ENCODE measurements at places on chromosomes 1 and 21. TPM values are rescaled to one million over a fixed set of nuclear protein-coding genes. Genes with fewer than 3 reads are reported as not detected.

DNA sequence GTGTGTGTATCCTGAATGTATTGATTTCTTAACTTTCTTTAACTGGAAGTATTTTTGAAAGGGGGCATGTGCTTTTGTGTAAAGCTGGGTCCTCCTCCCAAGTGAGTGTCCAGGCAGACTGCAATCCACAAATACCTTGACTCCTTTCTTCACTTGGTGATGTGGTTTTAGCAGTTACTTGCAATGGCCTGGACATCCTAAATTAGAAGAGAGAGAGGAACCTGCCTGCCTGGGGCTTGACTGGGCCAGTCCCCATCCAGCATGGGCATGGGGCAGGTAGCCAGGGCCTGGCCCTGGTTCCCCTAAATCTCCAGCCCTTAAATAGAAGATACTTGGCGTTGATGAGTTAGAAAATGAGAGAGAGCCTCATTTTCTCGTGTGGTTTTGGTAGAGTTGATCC is 159.7 kb downstream of the PGBD5 start:
- DNase-seq: no peak

- no peak for DNase-seq
Measured at GRCh38 chr1:1968767-1969504, 34.6 kb downstream of the CFAP74 start.

DNA sequence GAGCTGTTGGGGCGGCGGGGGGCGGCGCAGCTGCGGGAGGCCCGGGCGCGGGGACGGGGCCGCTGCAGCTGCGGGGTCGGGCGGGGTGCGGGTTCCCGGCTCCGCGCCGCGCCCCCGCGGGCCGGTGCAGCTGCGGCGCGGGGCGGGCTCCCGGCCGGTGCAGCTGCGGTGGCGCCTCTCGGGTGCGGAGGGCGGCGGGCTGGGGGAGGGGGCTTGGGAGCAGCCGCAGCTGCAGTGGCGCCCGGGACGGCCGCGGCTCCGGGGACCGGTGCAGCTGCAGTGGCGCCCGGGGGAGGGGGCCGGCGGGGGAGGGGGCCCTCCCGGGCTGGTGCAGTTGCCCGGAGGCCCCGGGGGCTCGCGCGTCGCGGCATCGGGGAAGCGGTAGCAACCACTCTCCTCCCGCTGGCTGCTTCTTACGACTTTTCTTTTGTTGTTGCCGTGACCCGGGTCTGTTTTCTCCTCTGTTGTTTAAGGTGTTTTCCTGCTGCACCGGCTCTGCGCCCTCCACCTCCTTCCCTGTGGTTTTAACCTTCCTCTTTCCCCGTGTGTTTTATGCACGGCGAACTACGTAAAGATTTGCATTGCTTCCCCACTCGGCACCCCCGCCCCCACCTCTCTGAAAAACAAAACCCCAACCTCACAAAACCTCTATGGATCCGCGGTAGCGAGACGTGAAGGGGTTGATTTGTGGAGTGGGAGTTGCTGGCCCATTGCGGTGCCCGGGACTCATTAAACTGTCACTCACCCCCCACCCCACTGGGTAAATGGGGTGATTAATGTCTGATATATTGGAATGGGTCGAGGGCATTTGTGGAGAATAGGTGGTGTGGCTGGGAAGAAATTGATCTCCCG is 1.7 kb upstream of the ZBTB18 start:
- peak; percentile 55 for DNase-seq

- DNase-seq: no peak
Measured at GRCh38 chr1:223482766-223483165, 89.6 kb downstream of the CCDC185 start.

DNA sequence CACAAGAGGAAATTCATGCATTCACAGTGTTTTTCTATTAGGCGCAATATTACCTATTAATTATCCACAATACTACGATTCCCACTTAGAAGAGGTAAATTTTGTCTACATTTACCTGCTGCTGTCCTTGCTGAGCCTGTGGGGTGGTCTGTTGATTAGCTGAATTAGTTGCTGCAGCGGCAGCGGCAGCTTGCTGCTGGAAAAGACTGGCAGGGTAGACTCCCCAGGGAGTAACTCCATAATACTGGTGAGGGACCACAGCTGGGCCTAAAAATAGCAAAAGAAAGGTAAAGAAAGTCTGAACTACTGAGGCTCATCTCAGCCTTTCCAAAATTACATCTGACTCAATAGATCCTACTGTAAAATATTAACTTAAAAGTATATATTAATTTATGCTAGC is 66.0 kb upstream of the SDC3 start:
- no peak for DNase-seq

GRCh38 chr21:17575076-17575475 is 37.6 kb downstream of the BTG3 start:
- DNase-seq: no peak

DNA sequence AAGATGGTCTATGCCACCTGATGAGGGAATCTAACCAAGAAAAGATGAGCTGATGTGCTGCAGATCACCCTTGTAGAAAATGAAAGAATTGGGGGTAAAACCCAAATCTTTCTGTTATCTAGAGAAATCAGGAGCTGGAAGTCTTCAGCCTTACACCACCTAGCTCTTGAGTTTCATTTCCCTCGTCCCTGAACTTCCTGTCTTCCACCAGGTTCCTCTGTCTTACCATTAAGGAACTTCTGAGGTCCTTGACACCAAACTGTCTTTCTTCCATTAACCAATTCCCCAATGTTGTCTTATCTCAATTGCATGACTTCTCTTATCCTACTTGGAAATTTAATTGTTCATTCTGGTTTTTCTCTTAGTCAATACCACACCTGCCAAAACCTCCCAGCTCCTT is 31.5 kb downstream of the LPAR3 start:
- no peak for DNase-seq

DNA sequence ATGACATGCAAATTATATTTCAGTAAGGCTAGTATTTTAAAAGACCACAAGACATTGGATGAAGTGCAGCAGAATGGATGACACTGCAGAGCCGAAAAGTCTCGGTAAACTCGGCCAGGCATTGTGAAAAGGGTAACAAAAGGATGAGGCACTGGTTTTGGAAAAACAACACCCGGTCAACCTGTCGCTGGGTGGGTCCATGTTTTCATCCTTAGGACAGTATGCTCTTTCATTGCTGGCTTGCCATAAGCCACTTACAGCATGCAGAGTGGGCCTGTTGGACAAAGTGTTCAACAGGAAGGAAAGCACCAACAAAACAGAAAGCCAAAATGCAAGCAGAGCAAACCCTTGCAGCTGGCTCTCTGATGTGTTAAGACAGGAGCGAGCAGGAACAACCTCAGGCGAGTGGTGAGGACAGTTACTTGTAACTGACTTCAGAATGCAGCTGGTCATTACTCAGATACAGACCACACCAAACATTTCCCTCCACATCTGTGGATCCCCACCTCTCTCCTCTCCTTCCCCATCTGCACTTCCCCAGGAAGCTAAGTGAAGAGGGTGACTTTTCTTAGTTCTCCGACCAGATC is 2.9 kb upstream of the RCAN1 start:
- DNase-seq: no peak

GRCh38 chr1:221725735-221726672 is 15.9 kb downstream of the DUSP10 start:
- no peak for DNase-seq

- no peak for DNase-seq
Measured at GRCh38 chr1:51285055-51285454, 45.3 kb downstream of the TTC39A start.

GRCh38 chr1:21584096-21584495 is 74.9 kb downstream of the ALPL start:
- DNase-seq: no peak

DNA sequence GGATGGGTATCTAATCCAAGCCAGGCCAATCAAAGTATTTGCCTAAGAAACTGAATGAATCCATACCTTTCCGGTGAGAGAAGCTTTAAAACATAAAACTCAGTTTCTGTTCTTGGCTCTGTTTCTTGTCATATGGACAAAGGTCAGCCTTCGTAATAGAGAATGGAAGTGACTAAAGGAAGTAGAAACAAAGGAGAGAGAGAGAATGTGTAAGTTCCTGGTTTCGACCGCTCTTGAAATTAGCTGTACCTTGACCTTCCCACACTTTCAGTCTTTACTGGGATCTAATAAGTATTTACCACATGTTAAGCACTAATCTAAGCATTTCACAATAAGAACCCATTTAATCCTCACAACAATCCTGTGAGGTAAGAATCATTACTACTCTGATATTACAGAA is 19.6 kb upstream of the CLCA4 start:
- DNase-seq: no peak

- DNase-seq: no peak
Measured at GRCh38 chr1:168414914-168415313, 128.9 kb downstream of the XCL2 start.

DNA sequence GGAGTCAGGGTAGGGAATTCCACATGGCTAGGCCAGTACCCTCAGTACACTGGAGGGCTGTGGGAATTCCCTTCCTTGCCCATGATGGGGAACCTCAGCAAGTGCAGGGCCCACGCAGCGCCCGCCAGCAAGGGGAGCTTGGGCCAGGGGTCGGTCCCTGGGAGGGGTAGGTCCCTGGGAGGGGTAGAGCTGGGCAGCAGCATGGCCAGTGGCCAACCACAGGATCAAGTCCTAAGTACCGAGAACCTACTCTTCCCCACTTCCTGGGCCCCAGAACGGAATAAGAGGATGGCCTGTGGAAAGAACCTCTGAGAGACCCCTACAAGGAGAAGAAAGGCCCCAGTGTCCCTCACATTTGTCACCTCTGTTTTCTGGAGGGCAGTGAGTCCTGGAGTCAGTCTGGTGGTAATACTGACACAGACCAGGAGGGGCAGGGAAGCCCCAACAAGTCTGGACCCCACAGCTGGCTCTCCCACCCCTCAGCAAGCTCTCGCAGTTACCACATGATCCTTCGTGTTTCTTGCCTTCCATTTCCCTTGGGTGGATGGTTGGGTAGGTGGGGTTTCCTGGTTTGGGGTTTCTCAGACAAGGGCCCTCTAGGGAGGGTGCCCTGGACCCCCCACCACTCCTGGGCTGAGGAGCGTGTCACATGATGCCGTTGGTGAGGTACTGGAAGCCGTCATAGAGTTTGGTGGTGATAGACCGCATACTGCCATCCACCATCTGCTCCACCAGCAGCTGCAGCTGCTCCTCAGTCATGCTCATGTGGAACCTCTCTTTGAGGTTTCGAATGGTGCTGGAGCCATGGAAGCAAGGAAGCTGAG is 10.3 kb downstream of the ZNF687 start:
- DNase-seq: no peak

GRCh38 chr1:39117899-39118450 is 86.5 kb upstream of the MACF1 start:
- no peak for DNase-seq

RAP1GAP gene
- total RNA-seq: 10.7 TPM

MRPS6 gene
- 12.2 TPM for total RNA-seq

ZSCAN20 gene
- total RNA-seq: 1.8 TPM
